ENCODE measurements at places on chromosomes 12 and 14.

GRCh38 chr14:105192866-105193731, 12.0 kb upstream of the NUDT14 start:
- DNase-seq = no peak

GRCh38 chr12:126362964-126363363, 1297.7 kb downstream of the AACS start:
- DNase-seq = no peak

GRCh38 chr12:24788886-24789285, 160.0 kb downstream of the BCAT1 start:
- DNase-seq = no peak

DNA sequence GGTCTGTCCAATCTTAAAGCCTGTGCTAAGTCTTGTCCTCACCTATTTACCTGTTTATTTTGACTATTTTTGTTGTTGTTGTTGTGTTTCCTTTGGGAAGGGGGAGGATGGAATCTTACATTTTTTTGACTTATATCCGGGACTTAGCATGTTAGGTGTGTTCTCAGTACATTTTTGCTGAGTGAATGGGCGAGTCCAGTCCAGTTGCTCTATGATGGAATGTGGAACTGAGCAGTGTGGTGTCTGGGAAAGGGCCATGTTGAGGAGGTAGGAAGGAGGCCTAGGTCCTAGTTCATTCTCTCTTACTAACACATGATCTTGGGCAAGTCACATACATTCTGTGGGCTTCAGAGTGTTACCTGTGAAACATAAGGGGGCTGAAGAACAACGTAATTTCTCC, 80.9 kb upstream of the SLC38A2 start:
- no peak for DNase-seq

DNA sequence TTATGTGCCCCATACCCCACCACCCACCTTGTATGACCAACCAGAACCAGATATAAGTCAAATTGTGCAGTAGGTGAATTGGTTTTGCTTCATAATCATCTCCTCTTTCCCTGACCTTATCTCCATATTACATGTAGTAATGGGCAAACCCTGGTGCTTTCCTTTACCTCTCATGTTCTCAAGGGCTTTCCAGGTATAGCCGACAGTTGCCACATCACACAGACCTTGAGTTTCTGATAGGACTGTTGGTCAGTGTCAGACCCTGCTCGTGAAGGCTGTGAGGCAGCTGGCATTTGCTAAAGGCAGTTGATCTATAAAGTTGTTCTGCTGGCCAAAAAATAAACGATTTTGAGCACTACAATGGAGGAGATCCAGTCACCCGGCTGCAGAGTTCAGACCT, 145.9 kb downstream of the ALX1 start:
- DNase-seq = no peak

- no peak for DNase-seq
Measured at GRCh38 chr12:106118-106591, 39.6 kb downstream of the IQSEC3 start.

DNA sequence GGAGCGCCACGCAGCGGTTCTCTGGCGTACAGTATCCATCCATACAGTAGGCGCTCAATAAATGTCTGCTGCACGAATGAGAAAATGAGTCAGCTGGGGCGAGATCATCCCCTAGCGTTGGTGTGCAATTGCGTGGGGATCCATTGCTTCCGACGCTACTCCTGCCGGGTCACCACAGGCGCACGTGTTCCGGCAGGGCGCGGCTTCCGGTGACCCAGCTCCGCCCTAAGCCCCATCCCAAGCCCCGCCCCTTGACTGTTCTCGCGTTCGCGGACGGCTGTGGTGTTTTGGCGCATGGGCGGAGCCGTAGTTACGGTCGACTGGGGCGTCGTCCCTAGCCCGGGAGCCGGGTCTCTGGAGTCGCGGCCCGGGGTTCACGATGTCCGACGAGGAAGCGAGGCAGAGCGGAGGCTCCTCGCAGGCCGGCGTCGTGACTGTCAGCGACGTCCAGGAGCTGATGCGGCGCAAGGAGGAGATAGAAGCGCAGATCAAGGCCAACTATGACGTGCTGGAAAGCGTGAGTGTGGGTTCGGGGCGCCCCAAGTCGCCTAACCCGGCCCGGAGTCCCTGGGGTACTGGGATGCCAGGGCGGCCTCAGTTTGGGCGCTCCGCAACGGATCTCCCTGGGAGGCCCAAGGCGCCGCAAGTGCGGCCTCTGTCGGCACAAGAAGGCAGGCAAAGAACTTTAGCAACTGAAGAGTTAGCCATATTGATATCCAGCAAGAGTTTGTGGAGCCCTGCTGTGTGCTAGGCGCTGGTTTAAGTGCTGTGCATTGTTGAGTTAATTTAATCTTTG, at the start of gene PSMD9:
Gene PSMD9 (plus strand): TSS at position 313 of the 796 bp plus-strand sequence. CDS start 67 bp downstream, at position 380.
- peak; percentile 91 for DNase-seq

DNA sequence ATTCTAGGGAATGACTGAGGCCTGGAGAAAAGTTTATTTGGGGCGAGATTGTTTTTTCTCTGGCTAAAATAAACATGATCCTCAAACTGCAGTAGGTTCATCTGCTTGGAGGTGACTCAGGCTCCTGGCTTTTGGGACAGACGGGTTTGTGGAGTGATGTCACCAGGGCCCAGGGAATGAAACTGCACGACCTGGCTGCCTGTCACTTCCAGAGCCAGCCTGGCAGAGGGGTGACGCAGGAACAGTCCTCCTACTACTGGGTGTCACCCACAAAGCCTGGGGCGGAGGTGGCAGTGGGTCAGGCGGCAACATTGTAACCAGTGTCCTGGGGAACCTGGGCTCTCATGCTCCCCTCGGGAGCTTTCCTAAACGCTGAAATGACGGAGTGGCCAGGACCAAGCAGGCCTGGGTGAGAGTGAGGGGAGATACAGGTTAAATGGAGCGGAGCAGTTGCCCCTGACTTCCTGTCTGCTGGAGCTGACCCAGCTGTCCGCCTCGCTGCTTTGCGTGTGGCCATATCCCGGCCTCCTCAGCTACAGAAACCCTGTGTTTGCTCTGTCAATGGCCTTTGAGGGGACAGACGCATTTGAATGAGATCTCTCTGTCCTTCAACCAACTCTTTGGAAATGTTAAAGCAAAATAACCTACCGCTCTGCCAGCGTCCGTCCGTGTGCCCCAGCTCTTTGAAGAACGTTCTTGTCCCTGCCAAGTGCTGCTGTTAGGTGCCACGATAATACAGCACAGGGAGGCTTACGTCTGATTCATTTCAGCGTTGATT, 6.5 kb downstream of the HIP1R start:
- DNase-seq = no peak

DNA sequence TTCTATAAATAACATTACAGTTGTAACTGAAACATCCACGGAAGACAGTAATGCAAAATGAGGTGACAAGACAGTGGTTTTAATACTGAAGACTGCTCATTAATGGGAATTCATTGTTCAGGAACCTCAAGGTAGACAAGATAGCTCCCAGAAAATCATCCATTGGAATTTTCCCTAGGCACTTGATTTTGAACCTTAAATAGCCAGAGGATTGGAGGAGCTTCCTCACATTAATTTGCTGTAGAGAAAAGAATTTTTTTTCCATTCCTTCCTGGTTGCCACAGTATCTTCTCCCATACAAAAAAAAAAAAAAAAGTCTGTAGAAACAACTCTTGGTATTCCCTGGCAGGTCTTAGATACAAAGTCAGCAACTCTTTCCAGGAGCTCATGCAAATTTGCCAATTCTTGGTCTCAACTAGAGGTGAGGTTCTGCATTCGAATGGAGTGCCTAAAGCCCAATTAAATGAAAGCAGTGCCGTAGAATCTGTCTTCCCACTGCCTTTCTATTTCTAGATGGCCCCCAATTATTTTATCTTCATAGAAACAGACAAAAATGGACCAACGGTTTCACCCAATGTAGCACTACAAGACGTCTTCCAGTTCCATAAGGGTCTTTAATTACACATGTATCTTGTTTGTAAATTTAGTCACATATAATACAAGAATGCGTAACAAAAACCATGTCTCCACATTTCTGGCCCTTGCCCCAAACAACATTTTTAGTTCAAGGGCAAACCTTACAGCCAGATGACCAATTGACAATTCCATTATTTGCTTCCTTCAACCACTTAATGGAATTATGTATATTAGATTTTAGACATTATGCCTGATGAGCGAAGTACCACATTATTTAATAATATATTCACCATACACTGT, 13.5 kb downstream of the SLC38A2 start:
- no peak for DNase-seq

GRCh38 chr12:109595321-109595902, 21.8 kb downstream of the MVK start:
- no peak for DNase-seq

All from stimulated activated CD8-positive, alpha-beta memory T cell treated with anti-CD3 and anti-CD28 coated beads, Interleukin-15, amount 100 ng/mL, for 24 hours (primary cell).